Thymus (tissue), 14 donors: ENCODE measurements at places on chromosomes 13 and 19. TPM values are rescaled to one million over a fixed set of nuclear protein-coding genes. Genes with fewer than 3 reads are reported as not detected.

Gene DMRTC2
- total RNA-seq, result not detected

Gene NALCN
- 0.28 TPM for total RNA-seq

Gene RASGRP4
- 1.1 TPM for total RNA-seq

Gene TMC4
- total RNA-seq, result 2.1 TPM

Gene CCNA1
- total RNA-seq, result 1.2 TPM

Gene FCER2
- total RNA-seq, result 3.1 TPM

Gene BCAM
- total RNA-seq, result 11.2 TPM

Gene ZNF546
- total RNA-seq, result 4.3 TPM

DNA sequence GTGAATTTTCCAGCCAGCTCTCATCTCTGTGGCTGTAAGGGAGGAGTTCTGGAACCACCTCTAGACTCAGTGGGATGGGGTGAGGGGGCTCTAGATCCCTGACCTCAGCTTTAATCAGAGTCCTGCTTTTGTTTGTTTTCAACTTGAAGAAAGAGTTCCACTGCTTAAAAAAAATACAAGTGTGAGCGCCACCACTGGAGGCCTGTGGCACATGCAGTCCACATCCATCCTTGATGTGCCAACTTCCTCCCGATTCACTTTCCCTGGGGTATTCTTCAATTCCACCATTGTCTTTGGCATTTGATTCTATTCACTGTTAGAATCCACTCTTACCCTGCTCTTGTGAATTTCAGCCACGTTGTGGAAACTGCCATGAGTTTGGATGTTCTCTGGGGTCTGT, 62.4 kb upstream of the GJB6 start:
- peaks cover 25% of the 10 kb centered on the region for H3K27me3 ChIP-seq
- peaks cover 5% of the 10 kb centered on the region for H3K4me1 ChIP-seq
- H3K27ac ChIP-seq, result no peak overlapping the region
- H3K36me3 ChIP-seq, result no peaks in the 10 kb centered on the region
- no peak overlapping the region for H3K4me3 ChIP-seq

GRCh38 chr13:48412881-48413351, at the start of gene LPAR6:
LPAR6 (minus strand) TSS chr13:48413113; CDS start chr13:48412423, 690 bp downstream.
- no peaks in the 10 kb centered on the region for H3K27me3 ChIP-seq
- H3K27ac ChIP-seq, result peak within 1 kb of the TSS; percentile 82
- peaks cover 15% of the 10 kb centered on the region for H3K36me3 ChIP-seq
- peak within 1 kb of the TSS; percentile 49 for H3K4me3 ChIP-seq

- no peak for DNase-seq
- H3K4me1 ChIP-seq, result peaks cover 17% of the 10 kb centered on the region
- H3K27me3 ChIP-seq, result no peaks in the 10 kb centered on the region
- H3K4me3 ChIP-seq, result no peak overlapping the region
- H3K27ac ChIP-seq, result peak overlapping the region; percentile 5
Measured at GRCh38 chr19:4979211-4979807, 10.4 kb downstream of the KDM4B start.

- DNase-seq, result no peak
- H3K27me3 ChIP-seq, result no peaks in the 10 kb centered on the region
- peaks cover 27% of the 10 kb centered on the region for H3K4me1 ChIP-seq
Measured at GRCh38 chr19:2549701-2550191, 73.8 kb downstream of the GADD45B start.

DNA sequence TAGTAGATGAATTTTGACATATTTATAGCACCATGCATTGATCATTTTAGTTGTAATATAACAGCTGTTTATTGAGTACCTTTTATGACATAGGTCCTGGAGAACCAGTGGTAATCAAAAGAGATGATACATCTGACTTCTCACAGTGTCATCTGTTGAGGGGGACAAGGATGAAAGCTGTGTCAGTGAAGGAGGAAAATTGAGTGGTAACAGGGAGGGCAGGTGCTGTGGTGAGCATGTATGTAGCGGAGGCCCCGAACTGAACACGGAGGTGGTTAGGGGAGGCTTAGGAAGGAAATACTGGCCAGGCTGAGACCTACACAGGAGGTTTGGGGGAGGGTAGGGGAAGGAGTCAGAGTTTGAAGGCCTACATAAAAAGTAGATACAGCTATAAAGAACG, 199.7 kb downstream of the GGACT start:
- peaks cover 8% of the 10 kb centered on the region for H3K4me1 ChIP-seq
- no peak for DNase-seq
- H3K36me3 ChIP-seq, result no peaks in the 10 kb centered on the region
- H3K27ac ChIP-seq, result no peak overlapping the region
- no peaks in the 10 kb centered on the region for H3K27me3 ChIP-seq
- no peak overlapping the region for H3K4me3 ChIP-seq

DNA sequence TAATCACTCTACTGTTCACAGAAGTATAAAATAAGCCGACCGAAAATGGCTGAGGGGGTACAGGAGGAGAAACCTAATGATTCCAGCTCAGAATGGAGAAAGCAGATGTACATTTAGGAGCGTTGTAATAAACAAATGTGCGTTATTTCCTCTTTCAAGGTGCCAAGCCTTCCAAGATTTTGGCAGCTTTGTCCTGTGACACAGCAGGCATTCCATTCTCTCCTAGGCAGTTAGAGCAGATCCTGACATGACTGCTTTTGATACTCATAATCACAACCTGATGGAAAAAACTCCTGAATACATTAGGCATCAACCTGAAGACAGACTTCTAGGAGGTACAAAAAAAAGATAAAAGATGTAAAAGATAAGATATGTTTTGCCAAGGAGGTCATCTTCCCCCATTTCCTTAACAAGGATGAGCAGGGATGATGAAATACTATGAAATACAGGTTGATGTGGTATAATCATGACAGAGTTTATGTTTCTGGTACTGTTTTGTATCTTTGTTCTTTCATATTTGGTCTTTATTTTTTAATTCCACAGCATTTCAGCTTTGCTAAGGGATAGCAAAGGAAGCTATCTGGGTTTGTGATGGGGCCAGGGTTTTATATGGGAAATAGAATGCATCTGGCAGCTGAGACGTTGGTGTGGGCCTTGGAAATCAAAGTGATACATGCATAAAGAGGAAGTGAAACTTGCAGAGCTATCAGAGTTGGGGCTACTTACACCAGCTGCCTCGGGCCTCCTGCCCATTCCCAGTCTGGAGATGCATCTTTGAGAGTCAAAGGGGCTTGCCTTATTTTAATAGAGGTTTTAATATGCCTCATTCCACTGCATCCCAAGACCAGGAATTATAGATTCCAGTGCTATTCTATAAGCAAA, 222.5 kb downstream of the OXGR1 start:
- DNase-seq, result no peak
- H3K27me3 ChIP-seq, result no peaks in the 10 kb centered on the region
- no peaks in the 10 kb centered on the region for H3K4me1 ChIP-seq
- no peak overlapping the region for H3K27ac ChIP-seq
- H3K4me3 ChIP-seq, result no peak overlapping the region

GRCh38 chr13:80931766-80932165, 590.8 kb upstream of the SPRY2 start:
- no peaks in the 10 kb centered on the region for H3K36me3 ChIP-seq
- no peak overlapping the region for H3K27ac ChIP-seq
- no peaks in the 10 kb centered on the region for H3K27me3 ChIP-seq
- no peaks in the 10 kb centered on the region for H3K4me1 ChIP-seq

DNA sequence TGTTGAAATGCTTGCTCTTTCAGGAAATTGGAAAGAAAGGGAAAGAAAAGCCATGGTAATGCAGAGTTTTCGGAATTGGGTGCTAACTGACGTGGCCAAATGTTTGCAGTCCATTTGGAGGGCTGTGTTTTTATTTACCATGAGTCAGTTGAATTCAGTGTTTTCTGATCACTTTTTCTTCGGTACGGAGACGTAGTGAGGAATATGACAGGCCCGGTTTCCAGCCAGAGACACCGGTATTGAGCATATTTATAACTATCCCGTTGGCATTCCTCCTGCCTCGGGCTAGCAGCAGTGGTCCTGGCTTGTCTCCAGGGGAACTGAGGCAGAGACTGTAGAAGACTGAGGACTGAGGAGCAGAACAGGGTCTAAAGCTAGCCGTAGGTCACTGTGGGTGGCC, 1.0 kb downstream of the CDC16 start:
- H3K4me3 ChIP-seq, result peak overlapping the region; percentile 95
- H3K36me3 ChIP-seq, result peaks cover 25% of the 10 kb centered on the region
- peaks cover 5% of the 10 kb centered on the region for H3K4me1 ChIP-seq
- no peak for DNase-seq
- H3K27ac ChIP-seq, result no peak overlapping the region
- H3K27me3 ChIP-seq, result peaks cover 3% of the 10 kb centered on the region

GRCh38 chr19:31269425-31270127, 79.7 kb downstream of the TSHZ3 start:
- H3K27me3 ChIP-seq, result no peaks in the 10 kb centered on the region
- no peak for DNase-seq
- H3K4me3 ChIP-seq, result no peak overlapping the region
- H3K4me1 ChIP-seq, result no peaks in the 10 kb centered on the region
- H3K27ac ChIP-seq, result no peak overlapping the region
- no peaks in the 10 kb centered on the region for H3K36me3 ChIP-seq
